ENCODE measurements at places on chromosomes 16 and 17. TPM values are rescaled to one million over a fixed set of nuclear protein-coding genes. Genes with fewer than 3 reads are reported as not detected.

The HEATR9 gene
- polyA plus RNA-seq = not detected

The OR2C1 gene
- 0.67 TPM for polyA plus RNA-seq

The MIF4GD gene
- 19.4 TPM for polyA plus RNA-seq

The TERB1 gene
- polyA plus RNA-seq = not detected

The GLP2R gene
- not detected for polyA plus RNA-seq

The TTLL6 gene
- 0.24 TPM for polyA plus RNA-seq

The ANKRD11 gene
- 83.8 TPM for polyA plus RNA-seq

GRCh38 chr17:77763023-77763422, 195.5 kb upstream of the TNRC6C start:
- DNase-seq = no peak

- DNase-seq = no peak
Observed at GRCh38 chr17:28643983-28644786, 773 bp downstream of the BLTP2 start.

GRCh38 chr16:31527734-31528274, at the start of gene AHSP:
Gene AHSP (plus strand): TSS chr16:31527900. CDS start chr16:31528140, 240 bp downstream.
- DNase-seq = no peak

DNA sequence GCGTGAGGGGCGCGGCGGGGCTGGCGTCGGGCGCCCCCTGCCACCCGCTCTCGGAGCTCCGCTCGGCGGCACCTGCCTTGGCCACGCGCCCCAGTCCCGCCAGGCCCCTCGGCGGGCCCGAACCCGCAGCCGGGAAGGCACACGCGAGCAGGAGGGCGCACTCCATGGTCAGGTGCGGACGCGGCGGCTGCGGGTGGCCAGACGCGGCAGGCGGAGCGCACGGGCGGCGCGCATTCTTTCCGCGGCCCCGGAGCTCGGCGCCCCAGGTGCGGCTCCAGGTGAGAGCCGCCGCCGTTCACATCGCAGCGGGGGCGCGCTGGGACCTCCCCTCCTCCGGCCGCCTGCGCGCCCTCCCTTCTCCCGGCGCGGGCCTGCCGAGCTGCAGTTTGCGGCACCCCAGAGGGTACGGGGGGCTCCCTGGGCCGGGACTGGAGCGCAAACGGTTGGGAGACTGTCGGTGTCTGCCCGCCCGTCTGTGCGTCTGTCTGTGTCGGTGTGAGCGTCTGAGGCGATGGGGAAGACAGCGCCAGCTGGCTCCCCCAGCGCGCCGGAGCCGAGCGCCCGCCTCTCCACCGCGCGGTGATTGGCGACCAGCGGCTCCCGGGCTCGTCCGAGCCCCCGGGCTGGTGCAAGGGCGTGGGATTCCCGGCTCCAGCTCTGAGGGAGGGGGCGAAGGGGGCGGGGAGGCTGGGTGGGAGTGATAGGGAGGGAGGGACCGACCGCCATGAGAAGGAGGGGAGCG, at the start of gene ADAMTS18:
ADAMTS18 (minus strand) TSS at position 505 of the 742 bp plus-strand sequence; CDS start at position 166, 339 bp downstream.
- no peak for DNase-seq

DNA sequence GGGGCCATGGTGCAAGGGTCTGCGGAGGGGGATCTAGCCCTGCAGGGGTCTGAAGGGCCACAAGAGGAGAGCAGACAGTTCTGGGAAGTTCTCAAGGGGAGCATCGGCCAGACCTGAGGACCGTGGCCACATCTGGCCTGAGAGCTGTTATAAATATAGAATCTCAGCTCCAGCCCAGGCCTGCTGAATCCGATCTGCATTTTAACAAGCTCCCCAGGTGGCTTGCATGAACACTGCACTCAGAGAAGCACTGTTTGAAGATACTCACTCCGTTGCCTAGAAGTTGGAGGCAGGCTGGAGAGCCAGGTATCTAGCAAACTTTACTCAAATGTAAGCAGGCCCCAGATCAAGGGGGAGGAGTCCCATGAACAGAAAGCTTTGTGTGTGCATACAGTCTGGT, 61.3 kb downstream of the NKD1 start:
- DNase-seq = no peak

- no peak for DNase-seq
Observed at GRCh38 chr16:46743232-46743719, 4.9 kb downstream of the MYLK3 start.

DNA sequence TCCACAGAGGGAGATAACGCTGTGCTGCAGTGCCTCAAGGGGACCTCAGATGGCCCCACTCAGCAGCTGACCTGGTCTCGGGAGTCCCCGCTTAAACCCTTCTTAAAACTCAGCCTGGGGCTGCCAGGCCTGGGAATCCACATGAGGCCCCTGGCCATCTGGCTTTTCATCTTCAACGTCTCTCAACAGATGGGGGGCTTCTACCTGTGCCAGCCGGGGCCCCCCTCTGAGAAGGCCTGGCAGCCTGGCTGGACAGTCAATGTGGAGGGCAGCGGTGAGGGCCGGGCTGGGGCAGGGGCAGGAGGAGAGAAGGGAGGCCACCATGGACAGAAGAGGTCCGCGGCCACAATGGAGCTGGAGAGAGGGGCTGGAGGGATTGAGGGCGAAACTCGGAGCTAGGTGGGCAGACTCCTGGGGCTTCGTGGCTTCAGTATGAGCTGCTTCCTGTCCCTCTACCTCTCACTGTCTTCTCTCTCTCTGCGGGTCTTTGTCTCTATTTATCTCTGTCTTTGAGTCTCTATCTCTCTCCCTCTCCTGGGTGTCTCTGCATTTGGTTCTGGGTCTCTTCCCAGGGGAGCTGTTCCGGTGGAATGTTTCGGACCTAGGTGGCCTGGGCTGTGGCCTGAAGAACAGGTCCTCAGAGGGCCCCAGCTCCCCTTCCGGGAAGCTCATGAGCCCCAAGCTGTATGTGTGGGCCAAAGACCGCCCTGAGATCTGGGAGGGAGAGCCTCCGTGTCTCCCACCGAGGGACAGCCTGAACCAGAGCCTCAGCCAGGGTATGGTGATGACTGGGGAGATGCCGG, 769 bp downstream of the CD19 start:
- no peak for DNase-seq

DNA sequence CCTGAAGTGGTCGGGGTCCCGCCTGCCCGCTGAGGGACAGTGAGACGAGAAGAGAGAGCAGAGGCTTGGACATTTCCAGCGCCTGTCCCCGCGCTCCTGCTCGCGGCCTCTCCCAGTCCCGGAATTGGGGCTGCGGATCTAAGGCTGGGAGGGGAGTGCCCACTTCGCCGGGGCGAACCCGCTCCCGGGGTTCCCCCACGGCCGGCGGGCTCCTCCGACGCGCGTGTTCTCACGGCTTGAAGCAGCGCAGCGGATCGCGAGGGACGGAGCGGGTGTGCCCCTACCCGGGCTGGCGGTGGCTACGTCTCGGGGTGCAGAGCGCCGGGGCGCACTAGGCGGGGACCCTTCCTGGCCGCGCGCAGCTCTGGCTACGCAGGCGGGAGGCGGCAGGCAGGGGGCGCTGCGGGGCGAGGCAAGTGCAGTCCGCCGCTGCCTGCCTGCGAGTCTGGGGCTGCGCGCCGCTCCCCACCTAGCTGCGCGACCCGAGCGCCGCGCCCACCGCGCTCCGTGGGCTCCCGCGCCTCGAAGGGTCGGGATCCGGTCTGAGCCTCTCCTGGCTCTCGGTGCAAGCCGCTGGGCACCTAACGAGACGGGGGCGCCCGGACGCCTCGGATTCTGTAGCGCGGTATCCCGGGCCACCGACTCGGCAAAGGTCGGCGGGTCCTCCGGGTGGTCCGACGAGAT, 1.2 kb downstream of the NGFR start:
- no peak for DNase-seq

All from left renal pelvis (tissue), 4 donors.